Sigmoid colon (tissue), 7 donors: ENCODE measurements at places on chromosomes 1 and 21.

GRCh38 chr1:232473900-232474299, 156.0 kb downstream of the SIPA1L2 start:
- H3K27me3 ChIP-seq = no peaks in the 10 kb centered on the region
- H3K27ac ChIP-seq = no peak overlapping the region
- H3K36me3 ChIP-seq = no peaks in the 10 kb centered on the region
- peaks cover 21% of the 10 kb centered on the region for H3K4me1 ChIP-seq
- no peak for DNase-seq

DNA sequence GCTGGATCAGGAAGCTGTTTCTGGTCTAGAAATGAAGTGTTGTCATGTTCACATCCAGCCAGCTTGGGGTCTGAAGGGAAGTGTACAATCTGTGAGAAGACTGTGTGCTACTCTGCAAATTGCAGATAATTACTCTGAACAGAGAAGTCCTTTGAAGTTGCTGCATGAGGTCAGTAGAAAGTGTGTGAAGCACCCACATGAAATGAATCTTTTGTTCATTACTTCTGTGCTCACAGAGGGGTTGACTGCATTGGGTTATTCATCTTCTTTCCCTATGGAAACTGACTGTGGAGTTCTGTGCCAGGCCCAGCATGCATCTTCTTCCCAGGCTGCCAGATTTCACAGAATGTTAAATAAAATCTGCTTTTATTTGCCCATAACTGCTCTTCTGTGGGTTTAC, 47.1 kb downstream of the CTH start:
- H3K4me3 ChIP-seq = no peak overlapping the region
- H3K4me1 ChIP-seq = no peaks in the 10 kb centered on the region
- H3K36me3 ChIP-seq = no peaks in the 10 kb centered on the region
- no peak overlapping the region for H3K27ac ChIP-seq
- no peak for DNase-seq

DNA sequence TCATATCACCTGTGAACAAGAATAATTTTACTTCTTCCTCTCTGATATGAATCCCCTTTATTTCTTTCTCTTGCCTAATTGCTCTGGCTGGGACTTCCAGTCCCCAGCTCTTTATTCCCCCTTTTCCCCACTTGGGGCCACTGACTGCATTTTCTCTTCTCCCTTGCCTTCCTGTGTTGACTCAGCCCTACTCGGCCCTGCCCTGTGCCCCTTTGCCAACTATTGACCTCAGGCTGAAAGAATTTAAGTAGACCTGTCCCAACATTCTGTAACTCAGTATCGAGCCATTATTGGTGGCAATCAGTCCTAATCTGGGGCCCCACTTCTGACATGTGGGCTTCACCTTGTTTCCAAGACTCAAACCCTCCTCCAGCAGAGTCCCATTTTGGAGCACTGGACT, 60.6 kb upstream of the STUM start:
- no peak overlapping the region for H3K27ac ChIP-seq
- no peak overlapping the region for H3K4me3 ChIP-seq
- H3K4me1 ChIP-seq = no peaks in the 10 kb centered on the region
- no peaks in the 10 kb centered on the region for H3K36me3 ChIP-seq
- no peaks in the 10 kb centered on the region for H3K27me3 ChIP-seq

DNA sequence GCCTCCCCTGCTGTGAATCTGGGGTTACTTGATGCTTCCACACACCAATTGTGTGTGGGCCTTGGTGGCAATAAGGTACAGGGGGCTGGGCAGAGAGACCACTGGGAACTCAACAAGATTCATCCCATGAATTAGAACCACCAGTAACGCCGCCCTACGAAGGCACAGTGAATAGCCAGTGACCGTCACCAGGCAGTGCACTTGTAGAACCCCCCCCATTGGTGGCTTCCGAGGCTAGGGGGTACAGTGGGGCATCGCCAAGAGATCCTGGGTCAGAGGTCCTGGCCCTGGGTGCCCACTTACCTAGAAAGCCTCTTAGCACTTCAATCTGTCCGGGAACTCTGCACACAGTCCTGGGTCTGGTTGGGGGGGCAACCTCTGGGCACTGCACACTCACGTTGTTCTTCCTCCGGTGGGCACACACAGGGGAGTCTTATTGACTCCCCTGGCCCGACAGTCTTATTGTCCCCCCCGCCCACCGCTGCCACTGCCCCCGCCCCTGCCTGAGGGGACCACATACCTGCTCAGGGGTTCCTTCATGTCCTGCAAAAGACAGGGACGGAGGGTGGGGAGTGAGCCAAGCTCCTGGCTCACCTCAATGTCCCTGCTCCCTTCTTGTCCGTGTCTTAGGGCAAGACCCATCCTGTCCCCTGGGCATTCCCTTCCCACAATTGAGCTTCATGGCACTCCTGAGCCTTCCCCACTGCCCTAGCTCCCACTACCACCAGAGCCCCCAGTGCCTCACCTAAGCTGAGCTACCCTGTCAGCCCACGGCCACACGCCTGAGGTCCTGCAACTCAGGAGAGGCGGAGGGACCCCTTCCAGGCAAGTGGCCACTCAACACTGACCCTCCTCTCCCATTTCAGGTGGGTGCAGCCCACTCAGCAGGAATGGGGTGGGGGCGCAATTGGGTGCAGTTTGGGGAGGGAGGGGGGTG, 2.5 kb upstream of the TRIM11 start:
- DNase-seq = no peak
- H3K27me3 ChIP-seq = no peaks in the 10 kb centered on the region
- H3K4me3 ChIP-seq = no peak overlapping the region
- H3K27ac ChIP-seq = peak overlapping the region; percentile 46
- no peaks in the 10 kb centered on the region for H3K36me3 ChIP-seq

DNA sequence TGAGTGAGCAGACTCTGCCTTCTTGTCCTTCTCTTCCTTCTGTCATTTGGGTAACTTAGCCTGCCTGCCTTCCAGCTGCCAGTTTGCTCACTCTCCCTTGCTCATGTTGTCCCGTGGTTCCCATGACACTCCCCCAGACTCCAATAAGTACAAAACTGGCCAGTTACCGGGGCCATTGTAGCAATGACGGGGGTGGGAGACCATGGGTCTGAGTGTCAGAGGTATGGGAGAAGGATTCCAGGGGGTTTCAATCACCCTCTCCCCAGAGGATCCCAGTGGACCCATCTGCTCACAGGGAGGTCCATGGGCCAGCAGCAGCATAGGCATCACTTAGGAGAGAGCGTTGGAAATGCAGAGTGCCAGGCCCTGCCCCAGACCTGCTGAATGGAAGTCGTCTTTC, 51.3 kb downstream of the CAPN9 start:
- H3K36me3 ChIP-seq = no peaks in the 10 kb centered on the region
- H3K4me3 ChIP-seq = no peak overlapping the region

DNA sequence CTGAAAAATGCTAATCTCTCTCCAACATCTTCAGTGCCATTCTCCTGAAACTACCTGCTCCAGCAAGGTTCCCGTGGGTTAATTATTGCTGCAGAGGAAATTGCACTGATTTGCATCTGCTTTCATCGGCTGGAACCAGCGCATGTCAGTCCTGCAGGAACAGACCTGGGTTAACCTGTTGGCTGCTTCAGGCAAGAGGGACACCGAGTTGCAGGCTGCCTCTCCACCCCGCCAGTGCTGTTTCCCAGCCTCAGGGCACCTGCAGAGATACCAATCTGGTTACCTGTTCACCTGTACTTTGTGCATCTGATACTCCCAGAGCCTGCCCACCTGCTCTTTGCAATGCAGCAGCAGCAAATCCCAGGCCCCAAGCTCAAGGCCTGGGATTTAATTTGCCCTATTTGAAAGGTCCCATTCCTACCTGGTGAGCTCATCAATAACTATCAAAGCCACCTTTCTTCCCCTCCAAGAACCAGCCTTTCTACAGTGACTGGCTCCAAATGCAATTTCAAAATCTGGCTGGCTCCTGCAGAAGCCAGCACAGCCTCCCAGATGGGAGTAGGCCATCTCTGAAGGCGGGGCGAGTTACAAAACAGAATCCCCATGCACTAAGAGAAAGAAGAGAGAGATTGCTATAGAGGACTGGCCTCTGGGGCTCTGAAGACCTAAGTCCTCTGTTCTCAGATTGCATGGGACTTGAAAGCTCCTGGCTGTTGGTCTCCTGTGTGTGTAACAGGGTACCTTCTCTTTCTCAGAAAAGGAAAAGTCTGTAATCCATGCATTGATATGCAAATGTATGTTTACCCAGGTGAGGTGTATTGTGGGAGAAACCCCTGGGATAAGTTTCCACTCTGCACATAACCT, 67.8 kb downstream of the TOMM20 start:
- no peaks in the 10 kb centered on the region for H3K36me3 ChIP-seq
- no peak overlapping the region for H3K4me3 ChIP-seq
- H3K27me3 ChIP-seq = no peaks in the 10 kb centered on the region
- no peak overlapping the region for H3K27ac ChIP-seq

DNA sequence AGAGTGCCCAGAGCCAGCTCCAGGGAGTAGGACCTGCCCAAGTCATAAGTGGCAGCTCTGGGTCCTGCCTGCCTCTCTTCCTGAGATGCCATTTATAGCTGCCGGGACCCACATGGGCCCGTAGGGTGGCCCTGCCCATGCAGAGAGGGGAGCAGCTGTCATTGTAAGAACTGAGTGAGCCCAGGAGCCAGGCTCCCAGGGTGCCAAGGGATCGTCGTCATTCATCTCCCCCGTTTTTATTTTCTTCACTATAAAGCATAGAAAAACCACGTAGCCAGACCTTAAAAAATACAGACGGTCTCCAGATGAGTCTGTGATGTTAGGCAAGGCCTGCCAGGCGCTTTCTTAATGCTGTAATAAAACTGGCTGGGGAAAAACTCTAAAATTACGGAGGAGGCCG, 90.7 kb downstream of the IGSF21 start:
- H3K36me3 ChIP-seq = no peaks in the 10 kb centered on the region
- H3K27me3 ChIP-seq = peaks cover 10% of the 10 kb centered on the region
- H3K4me1 ChIP-seq = peaks cover 14% of the 10 kb centered on the region
